ENCODE measurements at places on chromosomes 3 and 15. TPM values are rescaled to one million over a fixed set of nuclear protein-coding genes. Genes with fewer than 3 reads are reported as not detected.

The BUB1B gene
- 79.6 TPM for total RNA-seq

GRCh38 chr15:92614791-92615785 is 40.5 kb downstream of the FAM174B start:
- no peaks in the 10 kb centered on the region for H3K27me3 ChIP-seq
- H3K4me3 ChIP-seq, result no peak overlapping the region
- H3K36me3 ChIP-seq, result no peaks in the 10 kb centered on the region
- H3K27ac ChIP-seq, result no peak overlapping the region
- H3K4me1 ChIP-seq, result no peaks in the 10 kb centered on the region
- no peak for DNase-seq

The KLHL6 gene
- total RNA-seq, result 32.6 TPM

DNA sequence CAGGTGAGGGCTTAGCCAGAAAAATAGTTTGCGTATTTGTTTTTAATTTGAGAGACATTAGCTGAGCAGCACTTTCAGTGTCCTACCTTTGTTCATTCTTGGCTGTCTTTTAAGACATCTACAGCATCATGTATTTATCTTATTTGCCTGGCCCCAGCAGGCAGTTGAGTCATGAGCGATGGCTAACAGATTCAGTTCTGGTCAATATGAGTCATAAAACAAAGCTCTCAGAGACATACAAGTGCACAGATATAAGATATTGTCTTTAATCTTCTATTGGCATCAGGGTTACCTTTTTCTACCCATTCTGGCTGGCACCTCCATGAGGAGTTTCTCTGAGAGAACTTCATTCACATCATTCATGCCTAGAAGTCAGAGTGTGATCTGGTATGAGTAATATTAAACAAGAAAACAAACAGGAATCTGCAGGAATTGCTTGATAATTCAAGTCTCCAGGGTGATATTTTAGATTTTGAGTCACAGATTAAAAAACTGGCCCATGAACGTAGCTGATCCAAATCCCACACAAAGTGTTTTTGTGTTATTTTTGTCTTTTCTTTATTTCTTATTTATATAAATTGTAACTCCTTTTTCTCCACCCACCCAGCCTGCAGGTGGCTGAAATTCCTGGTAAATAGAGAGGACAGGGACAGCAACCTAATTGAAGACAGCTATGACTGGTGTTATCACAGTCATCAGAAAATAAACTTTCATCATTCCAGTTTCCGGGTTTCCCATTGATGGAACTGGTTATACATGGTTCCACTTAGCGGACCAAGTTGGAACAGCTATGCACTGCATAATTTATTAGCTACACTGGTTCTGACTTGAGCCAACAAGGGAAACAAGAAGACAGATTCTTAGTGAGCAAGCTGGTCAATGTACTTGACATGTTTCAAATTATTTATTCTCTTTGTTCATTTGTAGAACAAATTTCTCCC is 47.3 kb downstream of the PLSCR2 start:
- no peaks in the 10 kb centered on the region for H3K27me3 ChIP-seq
- H3K36me3 ChIP-seq, result no peaks in the 10 kb centered on the region
- H3K4me3 ChIP-seq, result no peak overlapping the region
- no peak overlapping the region for H3K27ac ChIP-seq

GRCh38 chr3:76500746-76501275 is 539.1 kb upstream of the ROBO2 start:
- H3K4me3 ChIP-seq, result no peak overlapping the region
- no peak for DNase-seq
- no peak overlapping the region for H3K27ac ChIP-seq
- H3K4me1 ChIP-seq, result no peaks in the 10 kb centered on the region
- no peaks in the 10 kb centered on the region for H3K36me3 ChIP-seq
- no peaks in the 10 kb centered on the region for H3K27me3 ChIP-seq

The HCN4 gene
- not detected for total RNA-seq

- H3K27ac ChIP-seq, result no peak overlapping the region
- no peaks in the 10 kb centered on the region for H3K4me1 ChIP-seq
- H3K36me3 ChIP-seq, result no peaks in the 10 kb centered on the region
- no peak for DNase-seq
- no peaks in the 10 kb centered on the region for H3K27me3 ChIP-seq
These were observed 833.1 kb downstream of the NAALADL2 start for GRCh38 chr3:175692256-175692655.

DNA sequence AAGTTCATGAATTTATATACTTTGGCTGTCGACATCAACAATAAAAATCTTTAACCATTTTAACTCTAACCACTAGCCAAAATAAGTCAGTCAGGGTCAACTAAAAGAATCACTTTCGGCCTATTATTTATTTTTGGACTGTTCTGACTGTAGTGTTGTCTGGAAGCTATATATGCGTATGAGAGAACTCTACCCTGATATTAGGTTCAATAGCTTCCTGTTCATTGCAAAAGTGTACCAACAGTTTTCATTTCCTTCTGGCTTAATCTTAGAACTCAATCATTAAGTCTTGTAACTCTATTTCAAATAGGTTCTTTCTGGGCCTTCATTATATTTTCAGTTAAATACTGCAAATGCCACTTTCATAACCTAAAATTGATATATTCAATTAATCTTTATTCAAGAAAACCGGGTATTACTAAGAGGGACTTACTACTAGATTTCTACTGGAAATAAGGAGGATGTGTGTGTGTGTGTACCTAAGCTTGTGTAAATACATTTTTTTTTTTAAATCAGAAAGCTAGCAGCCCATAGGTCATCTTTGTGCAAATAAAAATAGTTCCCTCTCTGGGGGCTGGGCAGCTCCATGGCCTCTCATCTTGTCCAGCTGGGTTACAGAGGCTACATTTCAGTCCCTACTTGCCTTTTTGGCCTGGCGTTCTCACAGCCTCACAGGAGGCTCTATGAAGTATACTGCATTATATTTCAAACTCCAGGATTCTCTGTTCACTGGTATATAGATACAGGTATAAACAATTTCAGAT is 5.8 kb downstream of the SERPINI2 start:
- H3K27ac ChIP-seq, result no peak overlapping the region
- no peak for DNase-seq
- H3K36me3 ChIP-seq, result no peaks in the 10 kb centered on the region
- no peaks in the 10 kb centered on the region for H3K4me1 ChIP-seq
- H3K4me3 ChIP-seq, result no peak overlapping the region

DNA sequence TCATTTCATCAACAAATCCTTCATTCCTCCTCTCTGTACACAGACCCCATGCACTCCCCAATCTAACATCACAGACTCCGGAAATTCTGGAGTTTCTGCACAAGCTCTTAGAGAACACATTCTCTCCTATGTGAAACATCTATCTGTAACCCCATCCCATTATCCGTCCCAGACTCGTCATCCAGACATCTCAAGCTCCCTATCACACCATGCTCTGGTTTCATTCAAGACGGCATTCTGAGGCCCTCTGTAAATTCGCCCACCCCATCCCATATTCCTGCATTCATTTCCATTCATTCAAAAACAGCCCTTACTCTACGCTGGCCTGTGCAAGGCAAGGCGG is 575 bp downstream of the LEO1 start:
- peaks cover 19% of the 10 kb centered on the region for H3K4me1 ChIP-seq
- H3K36me3 ChIP-seq, result peaks cover 26% of the 10 kb centered on the region
- peaks cover 1% of the 10 kb centered on the region for H3K27me3 ChIP-seq
- peak overlapping the region; percentile 89 for H3K27ac ChIP-seq
- H3K4me3 ChIP-seq, result peak overlapping the region; percentile 94
- DNase-seq, result no peak

DNA sequence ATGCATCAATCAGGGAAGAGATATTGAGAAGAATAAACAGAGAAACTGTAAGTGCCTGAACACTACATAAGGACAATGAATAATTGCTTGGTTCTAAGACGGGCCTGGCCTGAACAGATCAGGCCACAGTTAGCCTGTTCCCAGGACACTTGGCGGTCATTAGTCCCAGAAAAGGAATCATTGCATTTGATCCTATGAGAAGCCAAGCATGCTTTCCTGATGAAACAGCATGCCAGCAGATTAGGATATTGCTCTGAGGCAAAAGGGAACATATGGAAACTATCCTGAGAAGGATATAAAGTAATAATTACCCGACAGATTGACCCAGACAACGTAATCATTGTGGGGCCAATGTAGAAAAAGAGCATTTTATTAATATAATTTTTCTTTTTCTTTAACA is 51.9 kb downstream of the STRIT1 start:
- H3K4me3 ChIP-seq, result no peak overlapping the region
- no peak overlapping the region for H3K27ac ChIP-seq
- H3K4me1 ChIP-seq, result no peaks in the 10 kb centered on the region
- DNase-seq, result no peak
- H3K36me3 ChIP-seq, result no peaks in the 10 kb centered on the region

- peaks cover 5% of the 10 kb centered on the region for H3K27me3 ChIP-seq
- DNase-seq, result no peak
- H3K27ac ChIP-seq, result no peak overlapping the region
- no peak overlapping the region for H3K4me3 ChIP-seq
- no peaks in the 10 kb centered on the region for H3K36me3 ChIP-seq
These were observed 6.8 kb upstream of the SLITRK3 start for GRCh38 chr3:165202995-165203394.

All from activated CD8-positive, alpha-beta T cell treated with anti-CD3 and anti-CD28 coated beads for 36 hours (primary cell).